ENCODE measurements at places on chromosomes 5 and 9.

DNA sequence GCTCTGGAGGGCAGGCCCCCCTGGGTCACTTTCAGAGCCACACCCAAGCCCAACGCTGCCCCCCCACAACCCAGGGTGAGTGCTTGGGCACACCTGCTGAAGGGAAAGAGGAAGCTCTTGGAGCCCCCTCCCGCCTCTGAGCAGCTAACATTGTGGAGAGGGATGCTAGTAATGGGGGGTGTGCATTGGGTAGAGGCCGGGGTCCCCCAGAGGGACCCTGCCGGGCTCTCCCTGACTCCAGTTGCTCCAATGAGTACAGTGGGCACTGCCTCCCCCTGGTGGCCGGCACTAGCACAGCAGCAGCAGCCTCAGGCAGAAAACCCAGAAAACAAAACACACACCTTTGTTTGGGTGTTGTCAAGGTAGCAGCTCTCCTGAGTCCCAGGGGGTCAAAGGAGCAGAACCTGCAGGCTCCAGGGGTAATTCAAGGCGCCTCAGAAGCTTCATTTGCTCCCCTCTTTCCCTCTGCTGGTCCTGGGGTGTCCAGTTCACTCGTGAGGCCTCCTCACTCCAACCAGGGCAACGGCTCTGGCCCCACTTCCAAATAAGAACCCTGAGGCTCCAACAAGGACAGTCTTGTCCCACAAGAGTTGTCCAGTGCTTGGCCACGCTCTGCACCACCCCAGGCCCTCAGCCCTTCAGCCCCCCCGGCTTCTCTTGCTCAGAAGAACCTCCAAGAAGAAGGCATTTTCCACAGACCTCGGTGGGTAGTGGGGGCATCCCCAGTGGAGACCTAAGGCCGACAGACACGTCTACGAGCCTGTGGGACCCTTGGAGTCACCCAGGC lies 16.1 kb downstream of the GBGT1 start:
- DNase-seq: peak; percentile 78

GRCh38 chr5:55219770-55220169 lies 7.3 kb downstream of the MCIDAS start:
- no peak for DNase-seq

- no peak for DNase-seq
Observed at GRCh38 chr5:68443091-68443490, 227.5 kb downstream of the PIK3R1 start.

DNA sequence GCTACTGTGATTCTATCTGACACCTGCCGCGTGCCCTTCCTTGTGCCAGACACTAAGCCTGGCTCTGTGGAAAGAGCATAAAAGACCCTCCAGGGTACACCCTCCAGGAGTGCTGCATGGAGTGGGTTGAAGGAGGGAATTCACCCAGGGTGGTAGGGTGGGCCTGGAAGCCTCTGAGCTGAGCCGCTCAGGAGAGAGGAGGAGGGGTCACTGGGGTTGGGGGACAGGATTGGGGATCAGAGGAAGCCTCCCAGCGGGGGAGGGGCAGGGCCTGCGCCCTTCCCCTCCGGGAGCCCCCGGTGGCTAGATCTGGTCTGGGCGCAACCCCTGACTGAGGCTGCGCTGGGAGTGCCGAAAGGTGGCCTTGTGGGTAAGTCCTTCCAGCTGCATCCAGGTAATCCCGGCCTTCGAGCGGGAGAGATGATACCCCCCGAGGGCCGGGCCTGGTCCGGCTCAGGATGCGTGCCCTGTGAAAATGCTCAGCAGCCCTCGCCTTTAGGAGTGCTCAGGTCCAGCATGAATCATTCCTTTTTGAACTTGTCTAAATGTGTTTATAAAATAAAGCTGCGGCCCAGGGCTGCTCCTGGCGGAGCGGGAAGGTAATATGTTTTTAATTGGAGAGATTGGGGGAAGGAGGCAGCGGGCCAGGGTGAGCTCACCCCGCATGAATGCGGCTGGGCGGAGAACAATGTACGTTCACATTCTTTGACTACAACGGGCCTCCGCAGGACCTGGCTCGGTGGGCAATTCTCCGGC lies 118.1 kb upstream of the SMIM23 start:
- no peak for DNase-seq

DNA sequence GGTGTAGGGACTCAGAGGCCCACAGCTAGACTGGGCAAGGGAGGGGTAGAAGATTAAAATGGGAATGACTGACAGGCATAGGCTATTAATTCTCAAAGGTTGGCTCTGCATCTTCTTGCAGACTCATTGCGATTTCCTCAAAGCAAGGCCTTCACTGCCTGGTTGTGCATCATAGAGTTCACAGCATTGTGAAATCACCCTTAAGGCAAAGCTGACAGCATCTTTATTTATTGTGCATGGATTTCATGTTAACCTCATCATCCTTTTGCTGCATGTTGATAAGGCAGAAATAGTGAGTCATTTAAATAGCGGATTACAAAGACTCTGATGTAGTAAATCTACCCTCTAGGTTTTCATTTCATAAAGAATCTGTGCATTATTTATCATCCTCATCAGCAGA lies 13.6 kb upstream of the PALM2AKAP2 start:
- DNase-seq: no peak

DNA sequence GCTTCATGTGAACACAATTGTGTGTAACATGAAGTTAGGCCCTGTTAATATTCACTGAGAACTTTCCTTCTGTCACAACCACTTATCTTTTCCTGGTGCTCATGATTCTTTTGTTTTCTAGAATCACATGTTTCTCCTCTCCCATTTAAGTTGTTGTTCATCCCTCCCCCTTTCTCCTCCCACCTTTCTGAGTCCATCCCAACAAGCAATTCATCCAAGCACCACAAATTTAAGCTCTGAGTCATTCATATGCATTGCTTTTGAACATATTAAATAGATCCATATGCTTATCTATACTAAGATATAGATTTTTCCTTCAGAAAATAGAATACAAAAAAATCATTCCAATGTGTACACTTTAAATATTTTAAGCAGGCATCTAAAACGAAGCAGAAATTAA lies 75.2 kb upstream of the NFIB start:
- no peak for DNase-seq

DNA sequence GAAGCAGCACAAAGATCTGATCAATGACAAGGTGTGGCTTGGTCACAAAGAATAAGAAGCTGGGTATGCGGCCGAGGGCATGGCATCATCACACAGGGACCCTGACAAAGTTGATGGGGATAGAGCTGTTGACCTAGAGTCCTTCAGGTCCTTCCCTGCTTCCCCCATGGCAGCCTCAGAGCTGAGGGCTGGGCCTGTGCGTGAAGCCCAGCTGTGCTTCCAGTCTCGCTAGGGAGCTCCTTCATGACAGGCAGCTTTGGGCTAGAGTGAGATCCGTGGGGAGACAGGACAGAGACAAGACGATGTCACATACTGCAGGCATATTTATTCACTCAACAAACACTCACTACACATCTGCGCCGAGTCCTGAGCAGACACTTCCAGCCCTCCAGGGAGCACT lies 56.4 kb upstream of the NEURL1B start:
- no peak for DNase-seq

- DNase-seq: no peak
Observed at GRCh38 chr9:79667120-79667519, 95.4 kb downstream of the TLE4 start.

DNA sequence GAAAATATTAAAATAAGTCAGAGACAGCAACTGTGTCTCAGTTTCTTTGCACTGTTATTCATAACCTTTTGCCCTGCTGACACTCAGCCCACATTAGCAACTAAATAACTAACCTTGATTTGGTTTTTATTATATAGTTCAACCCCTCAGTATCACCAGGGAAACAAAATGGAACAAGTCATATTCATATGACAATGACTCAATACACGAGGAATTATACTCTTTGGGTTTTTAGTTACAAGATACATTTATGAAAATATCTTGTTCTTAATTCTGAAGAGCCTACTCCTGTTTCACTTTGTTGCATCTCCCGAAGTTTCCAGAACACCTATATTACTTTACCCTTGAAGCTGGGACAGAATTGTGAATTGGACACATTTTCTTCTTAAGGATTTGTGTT lies 845.4 kb downstream of the EFNA5 start:
- DNase-seq: no peak

DNA sequence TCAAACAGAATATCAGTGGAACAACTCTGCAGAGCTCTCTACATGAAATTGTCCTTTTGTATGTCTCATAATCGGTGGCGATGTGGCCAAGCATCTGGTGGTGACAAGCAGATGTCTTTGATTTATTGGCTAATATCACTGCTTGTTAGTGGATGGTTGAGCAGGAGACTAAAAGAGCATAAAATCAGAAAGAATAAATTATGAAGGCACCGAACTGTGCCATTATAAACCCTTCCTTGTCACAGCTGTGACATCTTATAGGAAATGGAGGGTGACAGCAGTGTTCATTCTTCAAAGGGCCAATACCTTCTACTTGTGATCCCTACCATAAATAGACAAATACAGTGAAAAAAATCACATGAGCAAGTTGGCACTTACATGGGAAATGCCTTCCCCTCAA lies 1404.3 kb downstream of the MAT2B start:
- no peak for DNase-seq

DNA sequence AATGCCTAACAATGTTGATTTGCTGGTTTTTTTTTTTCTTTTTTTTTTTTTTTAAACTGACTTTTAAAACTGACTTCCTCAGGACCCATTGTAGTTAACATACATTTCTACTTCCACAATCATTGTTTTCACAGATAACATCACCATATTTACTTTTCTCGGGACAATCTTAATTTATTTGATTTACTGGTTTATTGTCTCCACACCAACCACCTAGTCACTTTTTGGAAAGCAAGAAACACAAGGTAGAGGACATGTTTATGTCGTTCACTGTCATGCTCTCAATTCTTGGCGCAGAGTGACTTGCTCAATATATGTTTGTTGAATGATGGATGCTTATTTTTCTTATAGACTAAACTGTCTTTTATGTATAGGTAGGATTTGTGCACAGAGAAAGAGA lies 2280.7 kb downstream of the MAT2B start:
- no peak for DNase-seq

GRCh38 chr5:175854231-175855040 lies 16.9 kb upstream of the CPLX2 start:
- peak; percentile 13 for DNase-seq

- DNase-seq: no peak
Observed at GRCh38 chr9:87604886-87605588, 107.4 kb downstream of the DAPK1 start.

- no peak for DNase-seq
Observed at GRCh38 chr5:152379331-152379730, 25.7 kb downstream of the NMUR2 start.

DNA sequence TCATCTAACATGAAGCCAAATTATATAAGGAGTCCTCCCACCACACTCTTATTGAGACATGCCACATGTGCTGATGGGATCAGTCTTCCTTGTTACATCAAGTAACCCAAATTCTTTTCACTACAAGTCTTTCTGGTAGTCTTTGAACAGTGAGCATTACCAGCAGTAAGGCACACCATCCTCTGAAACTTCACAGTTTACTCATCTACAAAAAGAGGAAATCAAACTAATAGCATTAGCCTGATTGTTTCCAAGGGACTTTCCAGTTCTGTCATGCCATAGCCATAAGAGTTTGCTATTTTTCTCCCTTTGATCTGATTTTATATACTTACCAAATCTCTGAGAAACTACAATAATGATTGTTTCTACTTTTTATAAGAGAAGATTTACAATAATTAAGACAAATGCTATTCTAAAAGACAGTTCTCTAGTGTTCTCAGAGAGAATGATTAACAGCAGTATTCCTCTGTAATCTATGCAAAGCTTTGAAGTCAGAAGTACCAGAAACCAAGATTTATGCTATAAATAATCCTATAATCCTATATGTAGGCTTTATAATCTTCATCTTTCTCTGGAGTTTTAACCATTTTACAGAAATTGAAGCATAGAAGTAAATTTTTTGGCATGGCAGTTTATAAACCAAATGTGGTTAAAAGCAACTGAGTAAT lies 166.2 kb upstream of the ACO1 start:
- no peak for DNase-seq

DNA sequence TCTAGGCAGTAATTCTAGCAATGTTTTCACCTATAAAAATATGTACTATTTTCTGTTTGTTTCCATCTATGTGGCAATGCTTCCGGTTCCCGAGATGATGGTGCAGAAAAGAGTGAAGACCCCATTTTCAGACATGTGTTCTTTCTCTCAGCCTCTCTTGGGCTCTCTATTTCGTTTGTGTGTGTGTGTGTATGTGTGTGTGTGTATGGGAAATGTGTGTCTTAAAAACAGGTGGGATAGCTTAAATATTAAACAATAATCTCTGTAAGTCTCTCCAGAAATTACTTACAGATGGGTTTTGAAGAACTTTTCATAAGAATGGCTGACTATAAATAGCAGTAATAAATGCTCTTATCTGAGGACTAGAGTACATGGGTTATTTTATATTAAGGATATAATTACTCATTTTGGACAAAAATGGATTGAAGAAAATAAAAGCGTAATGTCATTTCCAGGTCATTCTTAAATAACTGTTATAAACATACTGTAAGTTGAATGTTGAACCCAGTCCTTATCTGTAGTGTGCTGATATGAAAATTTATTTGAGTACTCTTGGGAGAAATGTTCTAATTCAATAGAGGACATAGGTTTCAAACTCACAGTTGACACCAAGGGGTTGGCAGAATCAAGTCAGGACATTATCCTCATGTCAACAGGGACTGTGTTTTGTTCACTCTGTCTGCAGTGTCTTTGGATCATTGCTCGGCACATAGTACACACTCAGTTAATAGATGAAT lies 31.1 kb downstream of the PCSK5 start:
- no peak for DNase-seq

GRCh38 chr5:1568201-1568979 lies 44.6 kb upstream of the LPCAT1 start:
- DNase-seq: peak; percentile 78

DNA sequence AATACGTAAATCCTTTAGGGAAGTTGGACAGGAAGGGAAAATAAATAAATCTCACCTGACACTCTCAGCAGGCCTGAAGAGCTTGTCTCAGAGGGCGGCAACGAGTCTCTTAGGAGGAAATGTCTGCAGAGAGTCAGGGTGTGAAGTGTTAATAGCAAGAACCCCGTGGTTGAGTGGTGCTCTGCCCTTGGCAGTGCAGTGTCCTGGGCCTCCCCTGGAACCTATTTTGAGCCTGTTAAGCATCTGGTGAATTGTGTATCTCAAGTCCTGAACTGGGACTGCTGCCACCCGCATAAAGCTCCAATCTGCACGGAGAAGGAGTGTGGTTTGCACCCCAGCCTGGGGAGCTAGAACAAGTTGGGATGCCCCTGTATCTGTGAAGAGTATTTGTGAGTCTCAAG lies 211.8 kb downstream of the GOLPH3 start:
- no peak for DNase-seq

Measured in mucosa of gallbladder (tissue), 1 donor.